ENCODE measurements at places on chromosomes 16 and 17.

- H3K4me3 ChIP-seq, result no peak overlapping the region
- H3K27me3 ChIP-seq, result peaks cover 25% of the 10 kb centered on the region
- no peak overlapping the region for H3K27ac ChIP-seq
- no peaks in the 10 kb centered on the region for H3K4me1 ChIP-seq
- H3K36me3 ChIP-seq, result no peaks in the 10 kb centered on the region
Observed at GRCh38 chr17:34275881-34276280, 5.9 kb downstream of the CCL7 start.

DNA sequence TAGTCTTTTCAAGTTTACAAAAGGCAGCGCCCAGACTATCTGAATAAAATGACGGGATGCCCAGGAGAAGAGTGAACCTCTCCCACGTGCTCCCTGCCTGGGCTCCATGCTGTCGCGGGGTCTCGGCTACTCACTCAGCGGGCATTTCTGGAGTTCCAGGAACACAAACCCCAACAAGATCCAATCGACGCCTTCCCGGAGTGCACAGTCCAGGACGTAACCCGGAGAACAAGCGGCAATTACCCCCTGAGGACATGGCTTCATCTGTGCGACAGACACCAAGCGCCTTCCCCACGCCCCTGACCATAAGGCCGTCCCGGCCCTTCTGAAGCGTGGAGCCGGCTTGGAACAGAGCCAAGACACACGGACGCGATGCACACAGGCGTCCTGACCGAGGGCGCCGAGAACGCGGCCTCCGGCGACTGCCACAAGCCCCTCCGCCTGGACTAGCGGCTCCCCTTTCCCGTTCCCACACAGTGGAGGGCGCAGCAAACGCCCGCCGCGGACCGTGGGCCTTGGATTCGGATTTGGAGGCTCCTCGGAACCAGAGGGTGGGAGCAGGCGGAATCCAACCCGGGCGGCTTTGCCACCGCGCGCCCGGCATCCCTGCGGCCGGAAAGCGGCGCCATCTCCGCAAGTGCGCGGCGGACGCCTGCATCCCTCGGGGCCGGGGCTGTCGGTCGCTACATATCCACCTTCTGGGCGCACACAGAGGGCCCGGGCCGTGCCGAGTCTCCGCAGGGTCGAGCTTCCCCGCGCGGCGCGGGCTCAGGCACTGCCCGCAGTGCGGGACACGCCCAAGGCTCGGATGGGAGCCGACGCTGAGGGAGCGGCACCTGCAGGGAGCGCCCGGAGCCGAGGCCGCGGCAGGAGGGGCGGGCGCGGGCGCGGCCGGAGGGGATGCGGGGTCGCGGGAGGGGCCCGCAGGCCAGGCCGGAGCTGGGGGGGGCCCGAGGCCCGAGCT lies 725 bp downstream of the ABCA3 start:
- peak overlapping the region; percentile 69 for H3K4me3 ChIP-seq
- no peak overlapping the region for H3K27ac ChIP-seq
- H3K36me3 ChIP-seq, result no peaks in the 10 kb centered on the region
- peak; percentile 13 for DNase-seq
- H3K27me3 ChIP-seq, result no peaks in the 10 kb centered on the region
- H3K4me1 ChIP-seq, result peaks cover 20% of the 10 kb centered on the region

- no peak for DNase-seq
- H3K36me3 ChIP-seq, result no peaks in the 10 kb centered on the region
- peaks cover 45% of the 10 kb centered on the region for H3K4me1 ChIP-seq
- H3K4me3 ChIP-seq, result peak overlapping the region; percentile 9
- no peak overlapping the region for H3K27ac ChIP-seq
- H3K27me3 ChIP-seq, result no peaks in the 10 kb centered on the region
Observed at GRCh38 chr17:42456223-42457106, 2.2 kb upstream of the ATP6V0A1 start.

DNA sequence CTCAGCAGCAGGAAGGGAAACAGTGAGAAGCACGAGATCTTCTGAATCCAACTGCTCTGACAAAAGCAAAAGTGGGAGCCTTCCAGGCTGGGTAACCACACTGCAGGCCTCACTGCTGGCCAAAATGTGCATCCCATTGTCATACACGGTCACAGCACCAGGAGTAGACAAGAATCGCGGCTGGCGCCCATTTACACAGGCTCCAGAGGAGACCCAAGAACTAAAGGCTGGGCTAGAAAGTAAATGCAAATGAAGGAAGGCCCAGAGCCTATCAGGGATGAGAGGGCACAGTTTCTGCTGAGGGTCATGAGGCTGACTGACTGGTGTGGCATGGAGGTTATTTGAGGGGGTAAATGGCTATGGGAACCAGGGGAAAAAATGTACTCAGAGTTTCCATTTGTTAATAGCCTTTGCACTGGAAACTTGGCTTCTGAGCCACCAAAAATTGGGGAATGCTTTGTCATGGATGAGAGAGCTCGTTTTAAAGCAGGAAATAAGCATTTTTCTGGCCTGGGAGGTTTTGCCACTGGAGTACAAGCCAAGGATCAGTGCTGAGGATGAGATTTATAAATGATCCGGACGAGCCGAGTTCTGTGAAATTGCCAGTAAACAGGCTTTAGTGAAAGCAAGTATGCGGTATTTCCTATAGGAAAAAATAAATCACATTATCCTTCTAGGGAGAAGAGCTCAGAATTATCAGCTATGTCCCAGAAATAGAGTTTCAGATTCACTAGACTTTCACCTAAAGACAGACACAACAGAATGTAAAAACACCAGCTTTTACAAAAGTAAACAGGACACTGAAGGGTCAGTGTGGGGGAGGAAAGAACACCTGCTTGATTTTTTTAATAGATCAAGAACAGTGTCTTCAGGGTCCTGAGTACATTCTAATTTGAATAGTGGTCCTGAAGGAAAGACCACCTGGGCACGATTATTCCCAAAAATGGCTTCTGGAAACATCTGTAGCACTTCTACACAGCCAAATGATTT lies 66.9 kb upstream of the GSG1L start:
- peaks cover 100% of the 10 kb centered on the region for H3K36me3 ChIP-seq
- no peak overlapping the region for H3K4me3 ChIP-seq
- H3K27me3 ChIP-seq, result no peaks in the 10 kb centered on the region
- no peak for DNase-seq
- H3K4me1 ChIP-seq, result peaks cover 5% of the 10 kb centered on the region

DNA sequence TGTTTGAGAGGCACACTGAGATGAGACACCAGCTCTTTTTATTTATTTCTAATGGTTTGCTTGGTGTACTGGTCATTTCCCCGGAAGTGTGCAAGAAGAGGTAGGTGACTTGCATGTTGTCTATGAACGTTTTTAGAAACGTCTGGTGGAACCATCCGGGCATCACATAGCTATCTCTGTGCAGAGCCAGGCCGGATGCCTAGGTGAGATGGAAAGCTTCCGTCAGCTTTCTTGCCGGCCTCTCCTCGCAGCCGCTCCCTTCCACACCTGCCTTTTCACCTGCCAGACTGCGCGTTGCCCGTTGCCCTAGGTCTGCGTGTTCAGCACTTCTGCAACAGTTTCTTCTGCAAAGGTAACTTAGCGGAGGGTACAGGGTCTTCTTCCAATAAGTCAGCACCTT lies 416.0 kb downstream of the WWOX start:
- no peaks in the 10 kb centered on the region for H3K4me1 ChIP-seq
- no peak overlapping the region for H3K4me3 ChIP-seq
- H3K36me3 ChIP-seq, result no peaks in the 10 kb centered on the region
- DNase-seq, result no peak

- no peak overlapping the region for H3K27ac ChIP-seq
- no peaks in the 10 kb centered on the region for H3K36me3 ChIP-seq
- no peak for DNase-seq
- no peaks in the 10 kb centered on the region for H3K27me3 ChIP-seq
Observed at GRCh38 chr17:53570731-53571130, 252.0 kb upstream of the KIF2B start.

Data from CD4-positive, alpha-beta T cell (primary cell).